A172 (cell line): ENCODE measurements at places on chromosomes 4 and X. TPM values are rescaled to one million over a fixed set of nuclear protein-coding genes. Genes with fewer than 3 reads are reported as not detected.

GRCh38 chr4:38105475-38106220 lies 145.4 kb downstream of the PTTG2 start:
- no peak for DNase-seq

- no peak for DNase-seq
Measured at GRCh38 chr4:106762666-106763443, 273.3 kb downstream of the DKK2 start.

- DNase-seq = no peak
Measured at GRCh38 chr4:86306816-86307215, 53.0 kb downstream of the MAPK10 start.

- DNase-seq = no peak
Measured at GRCh38 chr4:17762726-17763125, 18.7 kb downstream of the FAM184B start.

DNA sequence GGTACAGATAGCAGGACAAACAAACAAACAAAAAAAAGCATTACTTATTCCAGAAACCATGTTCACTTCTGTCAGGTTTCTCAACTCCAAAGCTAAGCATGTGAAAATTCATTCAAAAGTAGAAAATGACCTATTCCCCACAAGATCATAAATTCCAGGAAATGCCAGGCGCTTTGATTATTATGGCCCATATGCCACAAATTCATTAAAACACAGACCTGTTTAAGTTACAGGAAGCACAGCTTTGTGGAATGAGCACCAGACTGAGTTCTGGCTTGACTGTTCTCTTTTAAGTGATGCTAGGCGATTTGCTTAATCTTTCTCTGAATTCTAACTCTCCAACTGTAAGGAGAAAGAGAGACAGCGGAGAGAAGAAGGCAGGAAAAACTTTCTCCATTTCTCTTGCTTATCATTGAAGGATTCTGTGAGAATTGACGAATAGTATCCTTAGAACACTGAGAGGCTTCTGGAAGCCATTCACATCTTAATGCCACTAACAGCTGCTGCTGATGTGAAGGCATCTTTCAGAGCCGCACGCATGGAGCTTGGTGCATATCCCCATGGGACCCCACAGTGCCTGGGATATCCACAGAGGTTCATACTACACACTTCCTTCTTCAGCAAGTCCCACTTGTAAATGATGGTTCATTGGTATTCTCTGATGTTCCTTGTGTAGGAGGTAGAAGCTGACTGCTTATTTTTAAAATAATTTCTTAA lies 138.0 kb downstream of the ZNF674 start:
- no peak for DNase-seq

DNA sequence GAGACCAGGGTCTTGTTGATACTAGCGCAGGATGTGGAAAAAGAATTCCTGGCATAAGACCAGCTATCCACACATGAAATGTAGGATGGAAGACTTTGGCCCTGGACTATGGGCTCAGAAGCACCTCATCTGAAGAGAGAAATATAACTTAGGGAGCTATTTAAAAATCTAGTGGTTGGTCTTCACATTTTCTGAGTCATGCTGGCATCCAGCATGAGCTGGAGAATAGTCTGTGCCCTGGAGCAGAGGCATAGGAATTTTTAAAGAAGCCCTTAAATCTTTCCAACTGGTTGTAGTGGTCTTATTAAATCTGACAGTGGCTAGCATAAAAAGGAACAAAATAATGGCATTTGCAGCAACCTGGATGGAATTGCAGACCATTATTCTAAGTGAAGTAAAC lies 86.3 kb downstream of the SMARCA5 start:
- DNase-seq = no peak

DNA sequence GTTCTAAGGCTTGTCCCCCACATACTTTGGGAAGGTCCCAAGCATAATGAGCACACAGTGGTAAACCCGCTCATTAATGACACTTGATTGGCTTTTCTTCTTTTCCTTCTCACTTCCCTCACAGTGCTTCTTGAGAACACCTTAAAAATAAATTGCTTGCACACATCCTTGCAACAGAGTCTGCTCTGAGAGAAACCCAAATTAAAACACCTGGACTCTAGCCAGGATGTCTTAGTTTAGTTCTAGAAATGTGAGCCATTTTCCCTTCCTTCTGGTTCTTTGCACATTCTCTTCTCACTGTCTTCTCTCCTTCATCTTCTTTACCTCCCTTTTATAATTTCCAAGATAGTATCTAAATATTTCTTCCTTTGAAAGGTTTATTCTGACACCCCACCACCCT lies 35.3 kb upstream of the COX7B2 start:
- no peak for DNase-seq

Gene NHSL2
- total RNA-seq = not detected in 2 replicates

Gene PCDH10
- 14.1 and 18.9 TPM in 2 replicates for total RNA-seq

DNA sequence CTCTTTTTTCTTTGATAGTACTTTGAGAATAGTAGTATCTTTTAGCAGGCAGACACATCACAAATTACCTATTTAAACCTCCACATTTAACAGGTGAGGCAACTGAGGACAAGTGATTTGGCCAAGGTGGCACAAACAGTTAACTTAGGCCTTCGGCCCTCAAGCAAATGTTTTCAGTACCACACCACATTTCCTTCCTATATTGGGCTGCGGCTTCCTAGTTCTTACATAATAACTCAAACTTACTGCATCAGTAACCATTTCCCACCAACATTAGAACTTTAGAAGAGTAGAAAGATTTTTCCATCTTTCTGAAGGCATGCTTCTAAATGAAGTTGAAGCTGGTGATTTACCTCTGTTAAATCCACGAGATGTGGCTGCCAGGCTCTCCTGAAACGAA lies 63.2 kb upstream of the SLC4A4 start:
- no peak for DNase-seq

DNA sequence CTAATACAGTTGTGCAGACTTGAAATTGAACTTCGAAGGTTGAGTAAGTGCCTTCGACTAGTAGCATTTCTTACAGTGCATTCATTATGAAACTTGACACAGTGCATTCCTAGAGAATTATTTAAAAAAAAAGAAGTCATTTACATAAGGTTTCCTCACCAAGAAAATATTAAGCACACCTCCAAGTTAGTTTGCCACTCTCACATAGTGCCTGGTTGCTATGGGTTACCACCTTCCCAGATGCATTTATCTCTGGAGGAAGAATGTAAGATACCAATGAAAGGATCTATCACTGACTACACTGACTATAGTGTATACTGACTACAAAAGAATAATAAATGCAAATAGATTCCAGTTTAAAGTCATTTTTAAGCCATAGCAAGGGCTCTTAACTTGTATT lies 311.9 kb upstream of the RASGEF1B start:
- DNase-seq = no peak

- DNase-seq = no peak
Measured at GRCh38 chr4:38730493-38730829, 52.3 kb downstream of the TLR10 start.

DNA sequence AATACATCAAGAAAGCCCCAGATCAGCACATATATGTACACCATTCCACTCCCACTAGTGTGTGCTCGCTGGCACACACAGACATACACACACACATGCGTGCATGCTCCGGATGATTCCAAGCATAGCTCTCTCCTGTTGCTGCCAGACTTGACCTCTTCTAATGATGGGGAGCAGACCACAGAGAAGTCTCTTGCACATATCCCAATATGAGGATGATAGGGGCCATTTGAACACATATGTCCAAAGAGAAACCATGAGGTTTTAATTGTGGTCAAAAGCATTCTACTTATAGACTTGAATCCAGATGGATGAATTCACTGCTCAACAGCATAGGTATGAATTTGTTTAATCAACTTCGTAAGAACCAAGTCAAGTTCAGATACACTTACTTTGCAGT lies 214.9 kb downstream of the AFF2 start:
- no peak for DNase-seq

Gene SCD5
- total RNA-seq = 11.9 and 16.6 TPM in 2 replicates

- DNase-seq = peak; percentile 13
Measured at GRCh38 chrX:16075087-16075486, 48.3 kb upstream of the GRPR start.

- DNase-seq = no peak
Measured at GRCh38 chr4:53536328-53536727, 55.0 kb downstream of the LNX1 start.

Gene MAOB
- total RNA-seq = not detected in 2 replicates

DNA sequence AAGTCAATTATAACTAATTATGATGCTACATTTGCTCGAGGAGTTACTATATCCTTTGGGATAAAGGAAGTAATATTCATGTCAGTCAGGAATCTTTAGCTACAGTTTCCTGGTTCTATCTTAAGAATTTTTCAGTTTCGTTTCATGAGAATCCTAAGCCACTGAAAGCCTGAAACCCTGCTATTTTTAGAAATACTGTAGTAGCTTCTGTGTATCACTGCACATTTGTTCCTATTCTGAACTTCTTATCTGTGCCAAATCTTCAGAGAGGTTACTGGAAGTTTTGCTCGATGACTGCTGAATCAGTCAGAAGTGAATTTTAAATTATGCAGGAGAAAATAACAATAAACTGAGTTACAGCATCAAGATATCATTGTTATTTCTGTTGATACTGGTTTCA lies 249.2 kb downstream of the TENM3 start:
- DNase-seq = peak; percentile 26

Gene MAGEA11
- not detected in 2 replicates for total RNA-seq

- DNase-seq = no peak
Measured at GRCh38 chr4:148089624-148090023, 352.6 kb downstream of the NR3C2 start.

Gene NFXL1
- 5.9 and 8.7 TPM in 2 replicates for total RNA-seq

DNA sequence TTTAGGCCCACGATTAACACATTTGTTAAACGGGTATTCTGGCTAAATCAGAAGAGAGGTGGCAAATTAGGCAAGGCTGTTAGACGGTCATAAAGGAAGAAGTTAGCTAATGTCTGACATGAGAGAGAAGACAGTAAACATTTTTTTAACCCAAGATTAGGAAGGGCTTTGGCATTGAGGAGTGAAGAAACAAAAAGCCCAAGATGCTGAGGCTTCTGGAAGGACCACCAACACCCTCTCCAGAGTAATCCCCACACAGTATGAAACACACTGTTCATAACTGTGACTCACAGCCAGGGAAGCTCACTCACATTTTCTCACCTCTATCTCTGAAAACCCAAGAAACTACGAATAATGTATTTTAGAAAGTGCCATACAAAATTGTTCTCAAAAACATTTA lies 127.6 kb downstream of the AMELX start:
- no peak for DNase-seq

GRCh38 chr4:147833254-147833653 lies 101.4 kb downstream of the ARHGAP10 start:
- peak; percentile 11 for DNase-seq

DNA sequence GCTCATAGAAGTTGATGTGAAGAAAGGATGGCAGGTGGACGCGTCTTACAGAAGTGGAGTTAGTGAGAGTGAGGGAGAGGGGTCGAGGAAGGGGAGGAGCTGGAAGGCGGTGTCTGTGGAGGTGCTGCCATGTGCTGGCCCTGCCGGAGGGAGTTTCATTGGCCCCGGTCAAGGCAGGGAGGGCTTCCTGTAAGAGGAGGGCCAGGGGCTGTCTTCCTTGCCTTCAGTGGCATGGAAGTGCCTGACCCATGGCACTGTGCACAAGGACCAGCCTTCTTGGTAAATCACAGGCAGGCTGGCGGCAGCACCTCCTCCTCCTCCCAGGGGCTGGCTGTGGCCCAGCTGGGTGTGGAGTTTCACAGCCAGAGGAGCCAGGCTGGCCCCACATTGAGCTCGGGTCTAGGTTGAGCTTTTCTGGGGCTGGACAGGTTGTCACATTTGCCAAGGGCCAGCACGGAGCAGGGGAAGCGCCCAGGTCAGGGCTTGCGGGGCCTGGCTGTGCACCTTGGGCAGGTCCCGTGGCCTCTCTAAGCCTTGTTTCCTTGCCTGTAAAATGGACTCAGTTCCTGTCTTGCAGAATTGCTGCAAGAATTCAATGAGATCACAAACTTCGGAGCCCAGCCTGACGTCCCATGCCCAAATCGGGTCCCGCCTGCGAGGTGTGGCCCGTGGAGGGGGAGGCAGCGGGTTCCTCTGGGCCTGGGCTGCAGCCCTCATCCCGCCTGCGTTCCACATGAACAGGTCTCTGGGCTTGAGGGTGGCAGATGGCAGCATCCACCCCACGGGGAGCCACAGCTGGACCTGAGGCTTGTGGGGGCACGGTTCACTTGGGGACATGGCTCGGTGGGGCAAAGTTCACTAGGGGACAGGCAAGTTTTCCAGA lies 7.0 kb downstream of the HTRA3 start:
- no peak for DNase-seq

Gene GPR50
- total RNA-seq = not detected in 2 replicates

DNA sequence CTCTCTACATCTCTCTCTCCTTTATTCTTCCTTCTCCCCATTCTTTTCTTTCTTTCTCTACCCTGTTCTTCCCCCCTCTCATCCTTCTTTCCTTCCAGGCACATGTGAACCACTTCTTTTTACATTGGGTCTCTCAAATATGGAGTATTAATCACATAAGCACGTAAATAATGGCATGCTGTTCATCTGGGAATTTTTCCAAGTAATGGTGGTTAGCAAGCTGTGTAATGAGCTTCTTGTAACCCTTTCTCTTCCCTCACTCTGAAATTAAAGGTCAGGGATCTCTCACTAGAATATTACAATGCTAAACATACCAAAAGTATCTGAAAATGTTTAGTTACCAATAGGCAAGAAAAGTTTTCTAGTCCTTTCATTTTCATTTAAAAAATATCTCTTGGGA lies 239.9 kb upstream of the TEX13A start:
- no peak for DNase-seq

DNA sequence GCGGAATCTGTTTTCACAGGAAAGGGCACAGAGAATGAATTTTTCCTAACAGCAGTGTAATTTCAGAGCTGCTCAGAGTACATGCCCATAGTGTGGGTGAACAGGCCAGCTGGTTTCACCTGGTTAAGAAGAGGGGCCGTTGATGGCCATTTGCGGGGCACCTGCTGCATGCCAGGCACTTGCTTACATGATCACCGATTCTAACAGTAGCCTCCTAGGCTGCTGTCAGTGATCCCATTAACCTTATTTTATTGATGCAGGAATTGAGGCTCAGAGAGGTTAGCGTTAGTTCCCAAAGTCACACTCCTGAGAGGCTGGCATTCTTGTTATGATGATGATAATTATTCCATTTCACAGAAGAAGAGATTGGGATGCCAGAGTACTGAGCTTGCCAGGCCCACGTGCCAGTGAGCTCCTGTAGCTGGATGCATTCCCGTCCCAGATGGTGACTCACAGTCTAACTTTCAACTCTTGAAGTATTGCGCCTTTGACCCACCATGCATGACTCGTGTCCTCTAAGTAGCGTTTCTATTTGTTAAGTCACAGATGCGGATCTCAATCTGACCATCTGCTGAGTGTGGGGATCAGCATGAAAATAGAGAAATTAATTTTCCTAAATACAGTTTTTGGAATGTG lies 76.5 kb downstream of the PSAPL1 start:
- DNase-seq = peak; percentile 92

DNA sequence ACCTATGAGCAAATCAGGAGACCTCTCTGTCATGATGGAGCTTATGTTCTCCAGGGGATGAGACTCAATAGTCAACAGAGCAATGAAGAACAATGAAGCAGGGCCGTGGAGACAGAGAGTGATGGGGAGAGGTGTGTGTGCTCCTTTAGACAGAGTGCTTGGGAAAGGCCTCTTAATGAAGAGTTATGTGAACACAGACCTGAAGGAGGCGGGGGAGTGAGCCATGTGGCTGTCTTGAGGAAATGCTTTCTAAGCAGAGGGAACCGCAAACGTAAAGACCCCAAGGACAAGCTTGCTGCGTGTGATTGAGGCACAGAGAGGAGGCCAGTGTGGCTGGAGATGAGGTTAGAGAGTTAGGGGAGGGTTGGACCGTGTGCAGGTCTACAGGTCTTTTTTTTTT lies 53.1 kb downstream of the CHRNA9 start:
- DNase-seq = no peak

- peak; percentile 11 for DNase-seq
Measured at GRCh38 chr4:48262926-48263325, 6.7 kb downstream of the TEC start.
